Activated CD4-positive, alpha-beta T cell treated with anti-CD3 and anti-CD28 coated beads, Interleukin-2, amount 50 U/mL, for 4 hours (primary cell): ENCODE measurements at places on chromosomes 13 and 19.

DNA sequence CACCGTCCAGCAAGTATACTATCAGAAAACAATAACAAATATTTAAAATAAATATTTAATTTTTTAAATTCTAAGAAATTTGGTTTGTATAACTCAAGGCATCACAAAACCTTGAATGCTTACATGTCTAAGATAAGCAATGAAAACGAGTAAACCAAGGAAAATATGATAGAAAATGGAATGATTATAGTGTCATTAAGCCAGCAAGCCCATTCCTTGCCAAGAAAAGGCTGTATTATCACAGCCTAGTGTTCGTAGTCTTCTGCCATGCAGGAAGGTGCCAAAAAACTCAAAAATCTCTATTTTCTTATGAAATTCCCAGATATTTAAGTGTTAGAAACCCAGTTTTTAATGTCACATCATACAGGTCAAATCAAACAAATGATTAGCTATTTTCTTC, 136.4 kb downstream of the STOML3 start:
- no peak for DNase-seq

DNA sequence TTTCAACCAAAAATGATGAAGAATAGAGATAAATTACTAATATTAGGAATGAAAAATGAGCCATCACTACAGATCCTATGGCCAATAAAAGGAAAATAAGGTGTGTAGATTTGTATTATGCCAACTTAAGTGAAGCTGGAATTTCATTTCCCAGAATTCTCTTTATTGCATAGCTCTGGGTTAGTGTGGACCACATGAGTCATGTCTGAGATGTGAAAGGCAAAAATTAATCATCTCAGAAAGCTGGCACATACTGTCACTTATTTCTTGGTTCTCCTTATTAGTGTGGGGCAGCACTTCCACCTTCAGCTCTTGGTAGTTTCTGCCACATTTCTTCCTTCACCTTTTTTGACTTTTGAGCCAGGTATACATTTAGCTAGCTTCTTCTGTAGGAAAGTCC, 82.6 kb downstream of the KATNAL1 start:
- DNase-seq: no peak

DNA sequence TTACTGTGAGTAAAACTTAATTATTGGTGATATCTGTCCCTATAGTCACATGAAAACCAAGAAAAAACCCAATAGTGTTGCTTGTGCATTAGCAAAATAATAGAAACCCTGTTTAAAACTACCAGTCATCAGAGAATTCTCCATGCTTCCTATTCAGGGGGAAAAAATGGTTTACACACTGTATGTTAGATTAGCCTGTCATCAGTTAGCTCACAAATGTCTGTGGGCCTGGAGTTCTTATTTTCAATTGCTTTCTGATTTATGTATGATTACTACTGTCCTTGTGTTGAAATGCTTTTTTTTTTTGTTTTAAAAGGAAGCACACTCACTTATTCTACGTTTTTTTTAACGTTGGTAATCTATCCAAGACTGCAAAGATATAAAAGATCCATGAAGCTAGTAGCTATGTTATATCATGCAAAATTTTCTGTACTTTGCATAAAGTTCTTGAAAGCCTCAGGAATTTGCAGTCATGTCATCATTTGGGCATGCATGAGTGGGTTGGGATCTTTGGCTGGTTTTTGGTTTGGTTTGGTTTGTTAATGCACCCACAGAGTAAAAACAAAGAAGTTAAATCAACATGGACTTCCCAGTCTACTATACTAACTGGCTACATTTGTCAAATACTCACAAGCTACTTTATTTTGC, 25.9 kb downstream of the RXFP2 start:
- DNase-seq: no peak

DNA sequence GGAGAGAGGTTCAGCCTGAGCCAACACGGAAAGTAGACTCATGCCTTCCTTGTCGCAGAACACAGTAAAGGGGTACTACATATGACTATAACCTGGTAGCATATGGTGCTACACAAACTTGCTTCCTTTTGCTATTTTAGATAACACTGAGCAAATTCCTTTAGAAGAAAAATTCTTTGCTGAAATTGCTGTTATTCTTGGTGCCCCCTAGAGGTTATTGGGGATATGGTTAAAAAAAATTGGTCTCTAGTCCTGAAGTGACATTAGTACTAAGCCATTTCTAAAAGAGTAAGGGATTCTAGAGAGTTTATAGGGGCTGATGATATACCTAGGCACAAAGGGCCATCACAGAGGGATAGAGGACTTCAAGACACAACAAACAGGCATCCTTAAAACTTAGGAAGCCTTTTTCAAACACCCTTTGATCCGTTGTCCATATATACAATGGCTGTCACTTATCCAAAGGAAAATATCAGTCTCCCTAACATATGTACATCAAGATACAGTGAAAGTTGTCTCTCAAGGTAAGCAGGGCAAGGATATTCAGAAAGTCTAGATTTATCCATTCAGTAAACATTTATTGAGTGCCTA, 13.9 kb upstream of the HS6ST3 start:
- DNase-seq: no peak

DNA sequence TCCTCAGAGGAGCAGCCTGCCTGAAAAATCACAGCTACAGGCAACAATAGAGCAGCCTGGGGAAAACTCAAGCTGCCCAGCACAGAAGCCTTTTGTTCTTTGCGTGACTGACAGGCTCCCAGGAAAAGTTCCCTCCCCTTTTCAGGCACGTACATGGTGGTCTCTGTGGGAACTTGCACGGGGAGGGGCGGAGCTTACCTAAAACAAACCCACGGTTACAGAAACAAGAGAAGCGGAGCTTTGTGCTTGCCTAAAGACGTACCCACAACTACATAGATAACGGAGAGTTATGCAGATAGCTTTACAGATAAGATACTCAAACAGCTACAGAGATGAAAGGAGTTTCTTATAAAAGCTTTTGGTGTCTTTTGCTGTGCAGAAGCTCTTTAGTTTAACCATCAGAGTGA, 11.4 kb downstream of the ETFB start:
- DNase-seq: no peak

DNA sequence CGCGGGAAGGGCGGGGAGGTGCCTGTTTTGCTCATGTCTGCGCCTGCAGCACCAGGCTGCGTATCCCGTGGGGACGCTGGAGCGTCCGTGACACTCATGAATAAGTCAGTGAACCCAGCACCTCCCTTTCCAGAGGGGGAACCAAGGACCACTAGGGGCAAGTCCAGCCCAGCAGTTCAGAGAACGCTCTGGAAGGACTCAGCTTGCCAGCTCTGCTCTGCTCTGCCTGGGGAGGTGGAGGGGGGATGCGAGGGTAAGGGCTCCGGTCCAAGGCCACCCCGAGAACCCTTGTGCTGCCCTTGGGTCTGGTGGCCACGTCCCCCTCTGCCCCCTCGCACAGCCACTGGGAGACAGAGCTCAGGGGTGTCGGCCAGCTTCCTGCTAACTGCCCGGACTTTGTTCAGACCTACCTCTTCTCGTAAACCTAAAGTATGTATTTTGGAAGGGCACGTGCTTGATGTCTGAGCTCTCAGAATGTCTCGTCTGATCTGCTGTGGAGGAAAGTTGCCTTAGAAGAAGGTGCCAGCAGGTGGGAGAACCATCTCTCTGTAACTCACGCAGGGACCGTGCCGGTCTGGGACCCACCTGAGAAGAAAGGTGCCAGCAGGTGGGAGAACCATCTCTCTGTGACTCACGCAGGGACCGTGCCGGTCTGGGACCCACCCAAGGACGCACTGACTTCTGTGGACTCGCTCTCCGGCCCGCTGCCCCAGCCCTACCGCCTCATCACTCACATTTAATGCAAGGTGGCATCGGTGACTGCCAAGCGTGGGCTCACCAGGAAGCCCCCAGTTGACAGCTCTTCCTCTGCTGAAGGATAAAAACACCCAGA, 34.1 kb downstream of the TMEM255B start:
- no peak for DNase-seq

DNA sequence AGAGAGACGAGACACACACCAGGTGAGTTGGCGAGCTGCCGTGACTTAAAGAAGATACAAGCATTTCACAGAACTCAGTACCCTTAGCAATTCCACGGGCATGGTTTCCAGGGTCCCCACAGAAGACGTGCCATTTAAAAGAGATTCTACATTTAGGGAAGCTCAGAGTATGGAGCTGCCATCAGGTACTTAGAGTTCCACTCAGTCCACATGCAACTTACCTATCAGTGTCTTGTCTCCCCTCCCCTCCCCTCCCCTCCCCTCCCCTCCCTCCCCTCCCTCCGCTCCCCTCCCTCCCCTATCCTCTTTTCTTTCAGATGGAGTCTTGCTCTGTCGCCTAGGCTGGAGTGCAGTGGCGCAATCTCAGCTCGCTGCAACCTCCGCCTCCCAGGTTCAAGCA, 12.2 kb downstream of the ZNF30 start:
- no peak for DNase-seq

DNA sequence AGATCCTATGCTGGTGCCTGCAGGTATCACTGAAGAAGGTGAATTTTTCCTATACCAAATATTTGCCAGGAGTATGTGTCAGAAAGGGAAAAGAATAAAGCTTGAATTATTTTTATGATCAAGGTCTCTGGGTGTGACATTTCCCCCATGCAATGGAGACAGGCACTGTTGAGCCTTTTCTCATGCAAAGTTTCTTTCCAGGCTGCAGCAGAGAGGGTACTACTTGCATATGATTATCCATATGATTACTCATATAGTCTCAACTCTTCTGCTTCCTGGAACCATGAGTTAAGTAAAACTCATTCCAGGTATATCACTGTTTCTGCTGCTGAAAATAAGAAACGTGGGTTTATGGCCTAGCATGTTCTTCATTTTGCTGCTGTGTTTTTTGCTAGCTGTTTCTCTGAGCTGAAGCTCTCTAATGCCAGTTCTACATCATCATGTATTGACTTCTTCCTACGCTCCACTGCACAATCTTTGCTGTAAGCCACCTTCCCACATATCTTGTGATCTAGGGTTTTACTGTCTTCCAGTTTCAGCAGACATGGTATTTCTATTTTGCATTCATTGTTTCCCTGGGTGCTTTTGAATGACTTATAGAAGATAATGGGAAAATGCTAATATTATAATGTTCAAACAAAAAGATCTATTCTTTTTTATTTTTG, 278.7 kb upstream of the GPC6 start:
- DNase-seq: no peak

DNA sequence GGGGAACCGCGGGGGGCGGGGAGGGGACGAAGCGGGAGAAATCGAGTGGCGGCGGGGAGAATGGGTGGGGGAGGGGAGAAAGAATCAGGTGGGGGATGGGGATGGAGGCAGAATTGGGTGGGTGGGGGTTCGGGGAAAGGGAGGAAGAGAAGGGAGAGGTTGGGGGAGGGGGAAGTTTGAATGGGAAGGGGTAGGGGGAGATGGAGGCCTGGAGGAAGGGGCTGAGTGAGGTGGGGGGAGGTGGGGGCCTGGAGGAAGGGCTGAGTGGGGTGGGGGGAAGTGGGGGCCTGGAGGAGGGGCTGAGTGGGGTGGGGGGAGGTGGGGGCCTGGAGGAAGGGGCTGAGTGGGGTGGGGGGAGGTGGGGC, 403 bp upstream of the ADAMTS10 start:
- no peak for DNase-seq

GRCh38 chr19:44142059-44142433, 692 bp downstream of the ZNF234 start:
- no peak for DNase-seq

DNA sequence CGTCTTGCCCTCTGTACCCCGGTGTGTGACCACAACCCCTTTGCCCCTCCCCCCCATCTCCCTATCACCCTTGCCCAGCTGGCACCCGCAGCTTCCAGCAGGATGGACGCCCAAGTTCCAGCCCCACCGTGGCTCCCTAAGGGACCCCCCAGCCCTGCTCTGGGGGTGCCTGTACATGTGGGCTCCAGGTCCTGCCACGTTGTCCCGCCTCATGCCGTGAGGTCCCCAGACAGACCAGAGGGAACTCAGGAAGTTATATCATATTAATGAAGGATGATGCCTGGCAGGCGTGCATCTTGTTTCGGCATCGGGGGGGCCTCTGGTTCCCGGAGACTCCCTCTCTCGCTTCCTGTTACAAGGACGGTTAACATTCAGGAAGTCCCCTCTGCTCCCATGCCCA, 1.6 kb upstream of the PTGIR start:
- no peak for DNase-seq

DNA sequence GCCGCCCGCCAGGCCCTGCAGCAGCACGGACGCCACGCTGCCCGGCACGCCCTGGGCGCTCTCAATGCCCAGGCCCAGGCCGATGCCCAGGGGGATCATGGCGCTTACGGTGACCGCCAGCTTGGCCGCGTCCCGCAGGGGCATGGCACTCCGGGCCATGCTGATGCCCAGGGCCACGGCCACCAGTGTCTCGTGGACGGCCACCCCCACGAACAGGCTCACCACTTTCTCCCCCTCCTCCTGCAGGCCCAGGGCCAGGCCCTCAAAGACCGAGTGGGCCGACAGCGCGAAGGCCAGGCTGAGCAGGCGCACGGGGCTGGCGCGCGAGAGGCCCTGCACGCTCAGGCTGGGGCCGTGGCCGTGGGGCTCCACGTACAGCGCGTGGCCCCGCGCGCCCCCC, 6.9 kb downstream of the SLC39A3 start:
- DNase-seq: no peak

GRCh38 chr13:75725736-75726135, 89.6 kb downstream of the LMO7 start:
- DNase-seq: no peak

DNA sequence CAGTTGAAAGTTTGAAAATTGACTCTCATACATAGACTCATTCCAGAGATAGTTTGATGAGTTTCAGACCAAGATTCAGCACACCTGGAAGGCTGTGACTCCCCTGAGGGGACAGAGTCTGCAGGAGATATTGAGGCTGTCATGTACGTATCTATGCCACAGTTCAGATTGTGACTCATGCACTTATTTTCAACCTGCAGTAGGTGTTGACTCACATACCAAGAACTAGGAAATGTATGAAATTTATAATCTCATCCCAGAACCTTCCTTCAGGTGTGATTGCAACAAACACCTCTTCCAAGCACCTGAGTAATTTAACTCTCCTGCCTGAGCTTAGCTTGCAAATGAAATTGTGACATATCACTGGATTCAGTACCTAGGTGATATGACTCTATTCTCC, 64.4 kb upstream of the ZNF43 start:
- no peak for DNase-seq

DNA sequence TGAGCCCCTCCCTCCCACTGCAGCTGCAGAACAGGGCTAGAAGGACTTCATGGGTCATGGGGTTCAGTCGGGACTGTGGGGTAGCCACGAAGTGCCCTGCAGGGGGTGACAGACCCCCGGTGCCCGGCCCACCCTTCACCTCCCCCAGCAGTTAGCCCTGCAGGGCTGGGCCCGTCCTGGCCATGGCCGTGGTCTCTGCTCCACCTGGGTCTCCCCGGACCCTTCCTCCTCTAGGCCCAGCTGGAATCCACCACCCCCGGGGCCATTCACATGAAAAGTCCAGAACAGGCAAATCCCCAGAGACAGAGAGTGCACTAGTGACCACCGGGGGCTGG, 17.3 kb downstream of the MKNK2 start:
- DNase-seq: no peak

DNA sequence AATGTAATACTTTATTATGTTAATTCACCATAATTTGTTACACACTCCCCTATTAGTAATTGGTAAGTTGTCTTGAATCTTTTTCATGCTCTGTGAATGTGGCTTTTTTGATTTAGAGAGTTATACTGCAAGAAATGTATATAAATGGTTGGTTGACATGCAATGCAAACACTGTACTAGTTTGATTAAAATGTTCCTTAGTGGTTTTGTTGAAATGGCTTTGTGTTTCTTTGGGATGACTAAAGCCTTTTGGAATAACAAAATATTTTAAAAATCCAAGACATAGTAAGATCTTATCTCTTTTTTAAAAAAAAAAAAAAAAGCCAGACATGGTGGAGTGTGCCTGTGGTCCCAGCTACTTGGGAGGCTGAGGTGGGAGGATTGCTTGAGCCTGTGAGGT, 10.5 kb downstream of the LAMP1 start:
- DNase-seq: no peak

- DNase-seq: no peak
Measured at GRCh38 chr13:50227361-50227760, 212.1 kb downstream of the KCNRG start.
